Adipocyte (in vitro differentiated cells): ENCODE measurements at places on chromosomes 6 and 20.

- peak; percentile 89 for DNase-seq
Observed at GRCh38 chr20:4064144-4064909, 49.0 kb upstream of the RNF24 start.

GRCh38 chr20:61445741-61446140 lies 193.7 kb downstream of the CDH4 start:
- DNase-seq: no peak

- no peak for DNase-seq
Observed at GRCh38 chr6:170407200-170407599, 100.6 kb downstream of the FAM120B start.

GRCh38 chr6:80488190-80488589 lies 381.7 kb downstream of the BCKDHB start:
- no peak for DNase-seq

GRCh38 chr6:155795173-155795796 lies 339.6 kb upstream of the NOX3 start:
- DNase-seq: no peak

DNA sequence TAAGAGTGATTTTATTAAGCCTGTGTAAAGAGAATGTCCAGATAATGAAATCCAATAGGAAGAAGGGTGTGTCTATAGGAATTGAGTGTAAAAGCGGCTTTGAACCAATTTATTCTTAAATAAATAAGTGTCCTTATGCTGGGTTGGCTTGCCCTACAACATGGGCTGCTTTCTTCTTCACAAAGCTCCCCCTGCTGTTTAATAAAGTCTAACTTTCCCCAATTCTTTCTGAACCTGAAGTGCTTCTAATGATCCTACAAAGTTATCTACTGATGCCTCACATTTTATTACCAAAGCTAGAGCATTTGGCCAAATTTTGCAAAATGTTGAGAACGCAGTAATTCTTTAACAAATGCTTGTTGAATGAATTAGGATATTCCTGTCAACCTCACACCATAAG lies 36.3 kb upstream of the SIRT5 start:
- peak; percentile 84 for DNase-seq

DNA sequence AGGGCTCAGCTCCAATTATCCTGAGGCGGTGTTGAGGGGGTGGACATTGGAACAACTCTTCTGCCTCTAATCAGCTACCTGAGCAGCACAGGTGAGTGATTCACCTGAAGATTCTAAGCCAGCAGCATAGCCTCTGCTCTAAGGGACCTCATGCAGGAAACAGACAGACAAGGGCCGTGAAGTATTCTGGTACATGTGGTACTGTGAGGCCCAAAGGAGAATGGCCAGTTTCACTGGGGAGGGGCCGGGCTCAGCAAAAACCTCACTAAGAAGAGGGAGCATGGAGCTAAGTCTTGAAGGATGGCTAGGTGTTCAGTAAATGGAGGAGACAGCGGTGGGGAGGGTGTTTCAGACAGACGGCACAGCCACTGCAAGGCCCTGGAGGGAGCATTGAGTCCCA lies 58.5 kb upstream of the CCDC167 start:
- DNase-seq: no peak

DNA sequence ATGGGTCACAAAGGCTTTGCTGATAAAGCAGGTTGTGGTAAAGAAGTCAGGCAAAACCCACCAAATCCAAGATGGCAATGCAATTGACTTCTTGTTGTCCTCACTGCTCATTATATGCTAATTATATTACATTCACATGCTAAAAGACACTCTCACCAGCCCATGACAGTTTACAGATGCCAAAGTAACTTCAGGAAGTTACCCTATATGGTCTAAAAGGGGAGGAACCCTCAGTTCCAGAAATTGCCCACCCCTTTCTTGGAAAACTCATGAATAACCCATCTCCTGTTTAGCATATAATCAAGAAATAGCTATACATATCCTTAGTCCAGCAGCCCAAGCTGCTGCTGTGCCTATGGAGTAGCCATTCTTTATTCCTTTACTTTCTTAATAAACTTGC lies 501.1 kb downstream of the MEI4 start:
- DNase-seq: no peak

GRCh38 chr20:32411955-32412706 lies 54.0 kb downstream of the ASXL1 start:
- DNase-seq: no peak

DNA sequence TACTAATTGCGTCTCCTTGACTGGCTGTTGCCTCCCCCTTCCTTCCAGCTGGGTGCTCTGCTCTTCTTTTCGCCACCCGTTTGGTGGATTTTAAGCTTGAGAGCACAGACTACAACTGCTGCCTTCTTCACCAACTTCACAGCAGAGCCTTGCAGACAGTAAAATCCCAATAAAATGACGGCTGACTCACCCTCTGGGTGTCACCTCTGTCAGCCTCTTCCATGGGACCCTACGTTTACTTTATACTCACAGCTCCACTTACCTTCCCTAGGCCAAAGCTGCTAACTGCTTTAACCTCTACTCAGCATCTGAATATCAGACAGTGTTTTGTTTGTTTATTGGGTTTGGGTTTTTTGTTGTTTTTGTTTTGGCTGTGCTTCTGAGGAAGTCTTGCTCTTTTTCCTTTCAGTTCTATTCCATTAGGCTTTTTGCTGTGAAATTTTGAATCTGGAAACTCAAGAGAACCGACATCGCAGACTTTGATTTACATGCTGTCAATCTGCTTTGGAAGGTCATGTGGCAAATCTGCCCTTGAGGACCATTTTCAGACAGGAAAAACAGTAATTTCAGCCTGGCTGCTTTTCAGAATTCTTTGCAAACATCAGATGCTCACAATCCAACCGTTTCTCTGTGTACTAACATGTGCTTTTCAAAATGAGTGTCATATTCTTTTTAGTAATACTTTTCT lies 2.4 kb downstream of the AGPAT4 start:
- peak; percentile 11 for DNase-seq

DNA sequence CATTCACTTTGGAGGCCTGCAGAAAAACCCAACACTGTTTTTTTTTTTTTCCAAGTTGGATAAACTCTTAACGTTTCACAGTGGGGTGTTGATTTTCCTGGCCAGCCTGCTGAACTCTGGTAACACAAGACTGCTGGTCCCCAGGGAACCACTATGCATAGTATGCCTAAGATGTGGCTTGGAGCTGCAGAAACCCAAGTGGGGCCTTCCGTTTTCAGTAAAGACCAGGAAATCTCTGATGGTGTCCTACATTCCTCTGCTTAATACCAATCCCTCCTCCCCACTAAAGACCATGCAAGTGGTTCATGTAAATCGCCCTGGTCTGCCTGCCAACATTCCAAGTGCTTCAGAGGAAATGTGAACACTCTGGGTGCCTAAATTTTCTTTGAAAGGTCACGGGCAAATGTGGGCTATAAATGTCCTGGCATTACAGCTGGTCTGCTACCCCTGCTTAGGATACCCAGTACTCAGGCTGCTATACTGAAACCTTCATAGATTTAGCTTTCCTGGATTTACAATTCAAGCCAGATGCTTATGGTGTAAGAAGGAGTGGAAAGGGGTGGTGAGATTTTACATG lies 615.4 kb downstream of the MAFB start:
- DNase-seq: no peak

- DNase-seq: peak; percentile 71
Observed at GRCh38 chr6:7542065-7542873, 798 bp downstream of the DSP start.

- no peak for DNase-seq
Observed at GRCh38 chr6:43973357-43973756, 153.9 kb downstream of the MRPL14 start.

DNA sequence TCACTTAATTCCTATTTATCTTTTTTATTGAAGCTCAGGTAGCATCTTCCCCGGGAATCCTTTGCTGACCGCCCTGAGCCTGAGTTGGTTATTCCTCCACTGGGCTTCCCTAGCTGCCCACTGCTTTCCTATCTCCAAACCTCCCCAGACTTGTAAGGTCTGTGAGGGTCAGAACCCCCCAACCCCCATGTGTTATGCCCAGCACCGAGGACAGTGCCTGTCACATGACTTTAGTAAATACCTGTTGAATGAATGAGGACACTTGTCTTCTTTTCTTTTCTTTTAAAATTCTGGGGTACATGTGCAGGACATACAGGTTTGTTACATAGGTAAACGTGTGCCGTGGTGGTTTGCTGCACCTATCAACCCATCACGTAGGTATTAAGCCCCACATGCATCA lies 105.9 kb downstream of the UST start:
- no peak for DNase-seq

DNA sequence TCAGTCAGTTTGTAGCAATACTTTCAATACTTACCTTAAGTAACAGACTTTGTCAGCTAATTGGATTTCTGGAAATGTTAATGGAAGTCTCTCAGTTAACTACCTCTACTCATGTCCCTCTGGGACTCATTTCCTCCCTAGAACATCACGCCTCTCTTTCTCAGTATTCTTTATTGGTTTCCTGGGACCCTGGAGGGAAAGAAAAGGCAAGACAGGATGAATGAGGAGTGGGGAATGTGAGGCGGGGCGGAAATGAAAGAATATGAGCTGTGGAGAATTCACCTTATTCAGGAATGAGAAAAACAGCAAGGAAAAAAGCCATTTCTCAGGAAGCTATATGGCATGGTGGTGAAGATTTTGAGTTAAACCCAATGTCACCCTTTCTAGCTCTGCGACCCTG lies 62.7 kb downstream of the ANKS1A start:
- DNase-seq: no peak

- peak; percentile 53 for DNase-seq
Observed at GRCh38 chr6:45741437-45742171, 274.1 kb downstream of the CLIC5 start.

DNA sequence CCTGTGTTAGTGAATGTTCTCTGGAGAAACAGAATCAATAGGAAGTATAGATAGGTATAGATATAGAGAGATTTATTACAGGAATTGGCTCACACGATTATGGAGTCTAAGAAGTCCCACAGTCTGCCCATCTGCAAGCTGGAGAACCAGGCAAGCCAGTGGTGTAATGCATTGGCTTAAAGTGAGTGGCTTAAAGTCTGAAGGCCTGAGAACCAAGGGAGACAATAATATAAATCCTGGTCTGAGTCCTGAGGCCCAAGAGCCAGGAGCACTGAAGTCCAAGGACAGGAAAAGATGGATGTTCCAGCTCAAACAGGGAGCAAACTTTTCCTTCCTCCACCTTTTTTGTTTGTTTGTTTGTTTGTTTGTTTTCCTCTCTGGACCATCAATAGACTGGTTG lies 131.2 kb upstream of the LRFN2 start:
- DNase-seq: no peak

DNA sequence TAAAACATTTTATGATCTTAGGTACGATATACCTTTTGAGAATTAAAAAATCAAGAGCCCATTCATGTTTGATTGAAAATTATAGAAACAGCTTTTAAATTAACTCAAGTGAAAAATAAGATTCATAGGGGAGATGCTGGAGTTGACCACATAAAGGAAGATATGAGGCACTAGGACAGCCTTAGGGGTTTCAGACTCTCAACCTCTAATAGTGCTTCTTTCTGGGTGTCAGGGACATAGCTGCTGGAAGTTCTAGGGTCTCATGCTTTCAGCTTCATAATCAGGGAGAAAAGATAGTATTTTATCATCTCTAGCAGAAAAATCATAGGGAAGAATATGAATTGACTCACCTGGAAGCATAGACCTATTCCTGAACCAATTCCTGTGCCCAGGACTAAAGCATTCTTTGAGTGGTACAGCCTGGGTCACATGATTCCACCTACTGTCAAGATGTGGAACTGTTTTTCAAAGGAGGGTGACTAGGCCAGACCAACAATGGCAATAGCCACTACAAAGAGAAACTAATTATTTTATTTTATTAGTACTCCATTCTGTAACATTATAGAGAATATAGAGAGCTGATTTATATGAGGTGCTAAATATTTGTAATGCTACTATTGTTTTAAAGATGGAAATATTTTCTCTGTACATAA lies 27.8 kb upstream of the CENPW start:
- no peak for DNase-seq

DNA sequence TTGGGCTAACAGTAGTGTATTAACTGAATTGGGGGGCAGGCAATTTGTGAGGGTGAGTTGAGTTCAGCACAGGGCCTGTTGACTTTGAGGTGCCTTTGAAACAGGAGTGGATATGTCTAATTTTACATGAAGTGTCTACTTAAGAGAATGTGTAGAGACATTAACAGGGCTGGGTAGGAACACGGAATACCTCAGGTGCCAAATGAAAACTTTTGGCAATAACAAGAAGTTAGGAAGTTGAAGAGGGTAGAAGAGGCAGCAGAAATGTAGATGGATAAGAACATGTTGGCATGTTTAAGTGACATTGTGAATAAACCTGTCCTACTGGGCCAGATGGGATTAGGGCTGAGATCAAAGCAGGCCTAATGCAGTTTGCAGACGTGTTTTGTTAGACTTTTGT lies 117.0 kb downstream of the SLC16A10 start:
- DNase-seq: no peak

DNA sequence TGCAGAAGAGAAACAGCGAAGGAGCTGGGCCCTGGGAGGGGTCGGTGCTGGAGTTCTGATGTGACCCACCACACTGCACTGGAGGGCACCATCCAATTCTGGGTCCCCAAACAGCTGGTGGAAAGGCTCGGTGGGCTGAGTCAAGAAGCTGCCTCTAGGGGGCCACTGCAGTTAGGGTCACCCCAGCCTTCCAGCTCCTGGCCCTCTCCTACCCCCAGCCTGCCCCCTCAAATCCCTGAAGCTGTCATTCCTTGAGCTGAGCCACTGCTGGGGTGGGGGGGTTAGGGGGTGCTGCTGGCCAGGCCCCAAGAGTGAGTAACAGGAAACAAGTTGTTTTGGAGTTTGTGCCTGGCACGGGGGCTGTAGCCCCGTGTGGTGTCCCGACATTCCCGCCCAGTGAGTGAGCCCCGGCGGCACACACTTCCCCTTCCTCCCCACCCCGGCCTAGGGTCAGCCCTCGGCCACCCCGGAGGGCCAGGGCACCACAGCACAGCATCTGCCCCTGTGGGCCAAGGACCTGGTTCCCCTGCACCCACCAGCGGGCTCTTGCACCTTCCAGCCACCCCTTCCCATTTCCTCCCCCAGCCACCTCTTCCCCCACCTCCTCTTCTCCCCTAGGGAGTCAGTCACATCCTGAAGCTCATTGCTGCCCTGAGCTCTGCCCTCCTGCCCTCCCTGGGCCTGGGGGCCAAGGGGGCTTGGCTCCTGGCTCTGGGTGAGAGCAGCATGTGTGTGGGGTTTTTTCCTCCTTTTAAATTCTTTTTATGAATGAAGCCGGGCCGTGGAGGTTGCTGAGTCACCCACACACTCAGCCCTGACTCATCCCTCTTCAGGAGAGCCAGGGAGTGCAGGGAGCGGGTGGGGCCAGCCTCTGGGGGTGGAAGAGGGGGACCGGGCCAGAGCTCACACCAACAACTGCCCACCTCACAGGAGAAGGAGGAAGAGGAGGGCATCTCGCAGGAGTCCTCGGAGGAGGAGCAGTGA lies 4.6 kb downstream of the SMIM29 start:
- peak; percentile 96 for DNase-seq

DNA sequence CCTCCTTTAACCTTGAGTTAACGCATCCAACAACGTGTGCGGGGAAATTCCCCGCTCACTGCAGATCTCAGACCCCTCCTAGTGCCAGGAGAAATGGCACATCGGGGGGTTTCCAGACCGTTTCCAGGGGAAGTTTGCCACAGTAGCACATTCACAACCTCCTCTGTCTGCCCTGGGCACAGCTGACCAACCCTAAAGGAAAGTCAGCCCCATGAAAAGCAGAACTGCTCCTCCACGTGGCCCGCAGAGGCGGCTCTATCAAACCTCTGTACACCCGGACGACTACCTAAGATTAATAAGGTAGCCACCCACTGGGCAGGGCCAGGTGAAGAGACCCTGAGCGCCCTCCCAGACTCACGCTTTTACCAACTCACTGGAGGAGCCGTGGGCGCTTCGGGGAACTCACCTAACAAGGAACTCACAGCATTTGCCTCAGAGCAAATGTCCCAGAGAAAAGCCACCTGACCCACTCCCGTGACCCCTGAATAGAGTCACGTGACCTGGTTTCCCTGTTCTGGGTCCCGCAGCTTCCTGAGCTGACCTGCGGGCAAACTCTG lies 93.1 kb downstream of the PRND start:
- DNase-seq: no peak
